NCI-H774 (cell line): ENCODE measurements at places on chromosomes 5 and 9.

DNA sequence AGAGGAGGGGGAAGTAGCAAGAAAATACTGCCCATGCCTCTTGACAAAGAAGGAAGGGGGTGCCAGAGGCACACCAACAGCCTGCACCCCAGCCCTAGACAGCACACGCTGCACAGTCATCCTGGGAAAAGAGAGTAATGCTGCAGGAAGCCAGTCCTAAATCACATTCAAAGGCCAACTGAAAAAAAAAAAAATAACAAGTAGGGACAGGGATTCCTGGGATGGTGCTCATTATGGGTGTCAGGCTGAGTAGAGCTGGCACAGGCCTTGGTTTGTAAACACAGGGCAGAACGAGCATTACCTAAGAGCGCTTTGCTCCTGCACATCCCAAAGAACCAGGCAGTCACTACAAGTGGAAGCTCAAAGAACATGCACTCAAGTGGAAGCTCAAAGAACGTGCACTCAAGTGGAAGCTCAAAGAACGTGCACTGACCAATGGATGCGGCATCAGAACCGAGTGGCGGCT is 7.8 kb downstream of the RAPGEF1 start:
- no peak for DNase-seq

GRCh38 chr5:54571462-54571861 is 53.9 kb downstream of the SNX18 start:
- no peak for DNase-seq

DNA sequence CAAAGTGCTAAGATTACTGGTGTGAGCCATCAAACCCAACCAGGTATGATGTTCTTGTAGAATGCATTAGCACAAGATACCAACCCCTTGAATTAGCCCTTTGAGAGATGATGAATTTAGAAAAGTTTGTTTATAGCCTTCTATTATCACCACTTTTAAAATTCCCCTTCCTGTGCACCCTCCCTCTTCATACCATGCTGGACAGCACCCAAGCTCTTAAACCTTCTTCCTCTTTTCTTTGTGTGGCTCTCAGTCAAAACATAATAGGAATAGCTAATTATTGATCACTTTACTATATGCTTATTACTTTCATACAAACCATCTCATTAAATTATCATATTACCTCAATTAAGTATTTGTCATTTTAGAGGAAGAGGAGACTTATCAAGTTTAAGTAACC is 87.6 kb upstream of the TMED7 start:
- no peak for DNase-seq

GRCh38 chr5:51495672-51496071 is 112.4 kb downstream of the ISL1 start:
- DNase-seq, result no peak

DNA sequence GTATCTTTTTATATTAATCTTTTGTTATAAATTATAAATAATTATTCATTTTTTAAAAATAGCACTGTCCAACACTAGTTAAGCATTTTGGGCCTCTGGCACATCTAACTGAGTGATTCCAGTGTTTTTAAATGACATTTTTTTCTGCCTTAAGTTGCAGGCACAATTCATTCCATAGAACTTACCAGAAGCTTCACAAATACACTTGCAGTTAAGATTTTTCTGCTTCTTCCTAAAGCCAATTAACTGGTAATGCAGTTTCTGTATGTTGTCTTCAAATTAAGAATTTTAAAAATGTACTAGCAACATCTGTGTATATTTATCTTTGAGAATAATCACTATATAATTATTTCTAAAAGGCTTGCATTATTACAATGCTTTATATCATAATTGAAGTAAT is 11.2 kb upstream of the NFIB start:
- no peak for DNase-seq
